Stimulated activated CD4-positive, alpha-beta T cell treated with anti-CD3 and anti-CD28 coated beads, Interleukin-15, amount 100 ng/mL, for 1 hour (primary cell): ENCODE measurements at places on chromosomes 12 and 14.
A peak's percentile ranks its signal among the peaks of the same experiment; 100 is the strongest.

DNA sequence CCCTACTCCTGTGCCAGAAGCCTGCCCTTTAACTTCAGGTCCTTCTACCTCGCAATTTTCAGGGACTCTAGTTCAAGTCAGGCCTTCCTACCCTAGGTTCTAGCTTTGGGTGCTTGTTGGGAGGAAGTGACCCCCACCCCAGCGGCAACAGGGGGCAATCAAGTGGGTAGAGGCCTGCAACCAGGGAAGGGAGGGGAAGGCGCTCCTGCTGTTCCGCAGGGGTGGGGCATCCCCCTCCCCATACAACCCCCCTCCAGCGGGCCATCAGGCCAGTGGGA lies 204 bp upstream of the PRPH start:
- no peak for DNase-seq

GRCh38 chr12:65878540-65878939 lies 54.3 kb downstream of the HMGA2 start:
- DNase-seq: no peak

- no peak for DNase-seq
Observed at GRCh38 chr12:118840399-118840798, 140.9 kb upstream of the SRRM4 start.

GRCh38 chr12:120039711-120040110 lies 50.7 kb downstream of the BICDL1 start:
- DNase-seq: no peak

GRCh38 chr12:49330631-49331379 lies 6.2 kb downstream of the C1QL4 start:
- no peak for DNase-seq

- peak; percentile 31 for DNase-seq
Observed at GRCh38 chr12:2783936-2784600, 10.7 kb upstream of the FKBP4 start.

GRCh38 chr12:77847680-77848431 lies 17.2 kb downstream of the NAV3 start:
- DNase-seq: no peak

DNA sequence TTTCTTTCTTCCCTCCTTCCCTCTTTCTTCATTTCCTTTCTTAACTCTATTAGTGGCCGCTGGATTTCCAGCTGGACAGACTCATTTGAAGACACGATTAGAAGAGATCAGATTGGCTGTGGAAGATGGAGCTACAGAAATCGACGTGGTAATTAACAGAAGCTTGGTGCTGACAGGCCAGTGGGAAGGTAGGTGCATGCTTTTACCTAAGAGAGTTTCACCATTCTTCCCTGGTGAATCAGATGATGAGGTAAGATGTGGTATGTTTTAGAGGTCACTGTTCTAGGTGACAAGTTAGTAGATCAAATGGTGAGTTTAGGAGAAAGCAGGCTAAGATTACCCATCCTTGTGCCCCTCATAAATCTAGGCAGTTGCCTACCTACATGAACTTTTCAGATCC lies 51.6 kb downstream of the DERA start:
- no peak for DNase-seq

- peak; percentile 32 for DNase-seq
Observed at GRCh38 chr12:121534495-121535148, 46.2 kb downstream of the KDM2B start.

- DNase-seq: no peak
Observed at GRCh38 chr14:95305145-95305544, 14.6 kb downstream of the CLMN start.

DNA sequence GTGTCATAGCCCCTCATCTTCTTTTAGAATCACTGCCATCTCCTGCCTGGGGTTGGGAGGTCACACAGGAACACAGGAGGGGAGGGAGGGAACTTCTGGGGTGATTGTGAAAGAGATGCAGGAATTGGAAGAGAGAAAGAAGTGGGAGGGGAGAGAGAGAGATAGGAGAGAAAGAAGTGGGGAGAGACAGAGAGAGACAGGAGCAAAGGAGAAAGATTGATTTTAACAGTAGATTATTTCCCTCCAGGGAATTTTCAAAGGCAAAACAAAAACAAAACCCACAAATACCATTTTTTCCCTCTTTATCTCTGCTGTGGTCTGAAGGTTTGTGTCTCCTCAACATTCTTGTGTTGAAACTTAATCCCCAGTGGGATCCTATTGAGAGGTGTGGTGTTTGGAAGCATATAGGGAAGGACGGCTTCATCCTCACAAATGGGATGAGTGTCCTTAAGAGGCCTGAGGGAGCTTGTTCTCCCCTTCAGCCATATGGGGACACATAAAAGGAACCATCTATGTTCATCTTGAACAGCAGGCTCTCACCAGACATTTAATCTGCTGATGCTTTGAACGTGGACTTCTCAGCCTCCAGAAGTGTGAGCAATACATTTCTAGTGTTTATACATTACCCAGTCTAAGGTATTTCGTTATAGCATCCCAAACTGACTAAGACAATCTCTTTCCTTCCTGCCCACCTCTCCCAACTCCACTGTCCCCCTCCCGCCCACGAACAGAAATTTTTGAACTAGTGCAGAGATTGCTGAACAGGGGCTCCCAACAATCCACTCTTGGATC lies 134.9 kb upstream of the MAX start:
- DNase-seq: no peak

GRCh38 chr12:121050725-121051124 lies 11.7 kb upstream of the OASL start:
- no peak for DNase-seq

DNA sequence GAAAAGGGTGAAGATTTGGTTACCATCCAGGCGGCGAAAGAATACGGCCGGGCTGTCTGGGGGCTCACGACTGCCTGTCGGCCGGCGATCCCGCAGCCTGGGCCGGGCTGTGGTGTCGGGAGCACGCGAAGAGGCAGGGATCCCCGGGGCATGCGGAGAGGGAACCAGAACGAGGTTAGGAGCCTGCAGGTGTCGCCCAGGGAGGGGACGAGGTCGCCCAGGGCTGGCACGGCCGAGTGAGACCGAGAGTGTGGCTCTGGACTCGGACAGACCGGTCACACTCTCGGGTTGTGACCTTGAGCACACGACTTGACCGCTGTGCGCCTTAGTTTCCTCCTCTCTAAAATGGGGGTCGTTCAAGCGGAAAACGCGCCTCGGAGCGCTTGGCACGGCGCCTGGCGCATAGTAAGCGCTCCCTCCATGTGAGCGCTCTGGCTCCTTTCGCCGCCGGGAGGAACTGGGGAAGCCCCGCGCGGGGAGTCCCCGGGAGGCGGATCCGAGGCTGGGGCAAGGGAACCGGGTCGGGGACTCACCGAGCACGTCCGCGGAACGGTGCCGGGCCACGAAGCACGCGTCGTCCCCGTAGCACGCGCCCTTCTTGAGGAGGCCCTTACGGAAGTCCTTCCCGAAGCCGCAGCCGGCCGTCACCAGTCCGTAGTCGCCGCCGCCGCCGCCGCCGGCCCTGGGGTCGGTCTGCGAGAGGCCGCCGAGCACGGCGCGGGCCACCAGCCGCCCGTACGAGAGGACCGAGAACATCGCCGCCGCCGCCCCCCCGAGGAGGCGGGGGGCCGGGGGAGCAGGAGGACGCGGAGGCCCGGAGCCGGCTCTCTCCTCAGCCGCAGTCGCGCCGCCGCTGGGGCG lies 612 bp downstream of the PPTC7 start:
- peak; percentile 63 for DNase-seq

- DNase-seq: no peak
Observed at GRCh38 chr14:105445290-105445689, 25.7 kb downstream of the MTA1 start.

DNA sequence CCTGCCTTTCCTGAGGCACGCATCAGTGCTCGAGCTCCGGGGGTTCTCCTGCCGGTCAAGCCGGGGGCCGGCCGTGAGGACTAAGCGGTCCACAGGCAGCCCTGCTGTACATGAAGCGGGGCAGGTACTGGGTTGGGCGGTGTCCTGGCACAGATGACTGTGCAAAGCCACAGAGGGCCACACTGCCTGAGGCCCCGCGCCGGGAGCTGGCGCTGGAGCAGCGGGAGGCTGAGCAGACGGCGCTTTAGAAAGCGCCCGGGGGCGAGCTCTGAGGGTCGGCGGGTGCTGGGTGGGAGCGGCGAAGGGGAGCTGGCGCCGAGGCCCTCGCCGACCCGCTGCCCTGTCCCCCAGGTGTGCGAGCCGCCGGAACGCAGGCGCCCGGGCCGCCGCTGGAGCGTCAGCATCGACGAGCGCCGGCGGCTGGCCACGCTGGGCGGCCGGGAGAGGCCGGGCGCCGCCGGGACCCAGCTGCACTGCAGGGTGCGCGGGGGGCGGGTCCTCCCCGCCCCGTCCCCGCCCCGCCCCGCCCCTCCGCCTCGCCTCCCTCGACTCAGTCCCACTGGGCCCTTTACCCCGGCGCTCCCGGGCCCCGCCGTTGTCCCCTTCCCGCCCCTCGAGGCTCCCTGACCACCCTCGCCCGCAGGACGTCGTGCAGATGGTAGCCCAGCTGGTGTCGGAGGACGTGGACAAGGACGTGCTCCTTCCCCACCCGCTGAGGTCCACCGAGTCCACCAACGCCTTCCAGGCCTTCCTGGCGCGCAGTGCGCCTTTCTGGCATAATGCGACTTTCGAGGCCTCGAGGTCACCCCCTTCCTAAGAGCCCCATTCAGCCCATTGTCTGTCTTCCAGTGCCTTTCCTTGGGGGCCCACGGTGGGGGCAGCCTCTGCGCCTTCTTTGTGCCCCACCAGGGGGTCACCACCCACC lies 8.3 kb upstream of the MTA1 start:
- DNase-seq: peak; percentile 21

DNA sequence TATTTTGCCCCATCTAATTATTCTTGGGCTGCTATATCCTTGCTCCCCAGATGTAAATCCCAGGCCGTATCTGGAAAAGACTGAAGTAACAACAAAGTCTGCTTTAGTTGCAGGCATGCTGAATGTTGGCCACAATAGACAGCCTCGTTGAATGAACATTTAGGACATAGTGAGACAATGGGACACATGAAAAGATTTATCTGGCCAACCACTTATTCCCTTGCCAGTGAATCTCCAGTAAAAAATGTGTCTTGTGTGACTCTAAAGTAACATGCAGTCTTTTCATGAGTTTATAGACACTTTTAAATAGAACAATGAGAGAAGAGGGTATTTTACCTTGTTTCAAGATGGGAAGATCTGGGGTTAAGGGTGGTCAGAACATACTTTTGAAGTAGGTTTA lies 60.2 kb upstream of the STXBP6 start:
- no peak for DNase-seq

DNA sequence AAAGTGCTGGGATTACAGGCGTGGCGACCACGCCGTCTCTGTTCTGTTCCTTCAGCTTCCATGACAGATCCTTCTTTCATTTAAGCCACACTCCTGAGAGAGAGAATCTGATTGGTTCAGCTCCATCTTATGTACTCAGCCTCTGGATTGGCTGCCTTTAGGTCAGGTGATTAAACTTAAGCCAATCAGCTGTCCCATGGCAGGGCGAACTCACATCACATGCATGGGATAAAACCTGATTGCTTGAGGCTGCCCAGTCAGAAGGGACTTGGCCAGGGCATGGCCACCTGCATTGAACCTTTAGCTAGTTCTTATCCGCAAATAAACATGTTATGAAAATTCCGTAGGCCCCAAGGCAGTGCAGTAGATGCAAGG lies 274.2 kb downstream of the SUDS3 start:
- DNase-seq: no peak

- no peak for DNase-seq
Observed at GRCh38 chr12:88339254-88339949, 197.3 kb downstream of the TMTC3 start.

GRCh38 chr14:28745176-28745575 lies 21.4 kb upstream of the FOXG1 start:
- DNase-seq: no peak

DNA sequence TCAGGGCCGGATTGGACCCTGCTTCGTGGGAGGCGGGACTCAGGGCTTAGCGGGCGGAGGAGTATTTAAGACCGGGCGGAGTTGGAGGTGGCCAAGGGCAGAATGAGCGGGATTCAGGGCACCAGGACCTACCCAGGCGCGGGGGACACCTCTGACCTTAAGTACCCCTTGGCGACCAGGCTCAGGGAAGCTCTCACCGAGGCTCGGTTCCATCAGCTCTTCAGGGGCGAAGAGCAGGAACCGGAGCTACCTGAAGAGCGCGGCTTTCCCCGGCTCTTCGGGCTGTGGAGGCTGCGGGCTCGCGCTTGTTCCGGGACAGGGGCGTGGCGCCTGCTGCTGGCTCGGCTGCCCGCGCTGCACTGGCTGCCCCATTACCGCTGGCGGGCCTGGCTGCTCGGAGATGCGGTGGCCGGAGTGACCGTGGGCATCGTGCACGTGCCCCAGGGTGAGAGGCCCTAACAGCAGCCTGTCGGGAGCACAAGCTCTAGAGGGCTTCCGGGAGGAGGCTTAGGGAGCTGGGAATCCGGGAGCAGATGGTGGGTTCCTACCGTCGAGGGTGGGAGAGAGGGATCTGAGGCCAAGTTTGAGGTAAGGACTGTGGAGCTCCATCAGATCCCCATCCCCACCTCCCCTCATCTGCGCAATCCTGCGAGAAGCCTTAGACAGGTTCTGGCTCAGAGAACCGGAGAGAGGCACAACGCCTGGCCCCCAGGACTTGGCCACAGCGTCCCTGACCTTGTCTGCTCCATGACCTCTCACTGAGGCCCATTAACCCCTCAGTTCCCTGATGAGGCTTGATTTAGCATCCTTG lies 8.4 kb downstream of the ARHGEF25 start:
- no peak for DNase-seq

GRCh38 chr14:94364037-94364436 lies 24.4 kb downstream of the SERPINA1 start:
- no peak for DNase-seq

DNA sequence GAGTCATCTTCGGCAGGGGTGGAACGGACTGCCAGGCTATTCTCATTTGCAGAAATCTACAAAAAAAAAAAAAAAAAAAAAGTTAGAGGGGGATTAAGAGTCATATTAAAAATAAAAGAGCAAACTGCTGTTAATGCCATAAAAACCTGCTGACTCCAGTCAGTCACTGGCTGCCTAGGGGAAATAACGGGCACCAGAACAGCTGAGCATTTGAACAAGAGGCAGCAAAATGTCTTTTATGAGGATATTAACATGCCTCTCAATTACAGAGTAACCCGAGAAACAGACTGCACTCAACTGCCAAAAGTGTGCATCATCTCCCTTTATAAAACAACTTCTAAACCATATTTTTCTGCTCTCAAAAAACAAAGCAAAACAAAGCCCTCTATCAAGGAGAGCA lies 28.7 kb upstream of the CERS5 start:
- DNase-seq: no peak

DNA sequence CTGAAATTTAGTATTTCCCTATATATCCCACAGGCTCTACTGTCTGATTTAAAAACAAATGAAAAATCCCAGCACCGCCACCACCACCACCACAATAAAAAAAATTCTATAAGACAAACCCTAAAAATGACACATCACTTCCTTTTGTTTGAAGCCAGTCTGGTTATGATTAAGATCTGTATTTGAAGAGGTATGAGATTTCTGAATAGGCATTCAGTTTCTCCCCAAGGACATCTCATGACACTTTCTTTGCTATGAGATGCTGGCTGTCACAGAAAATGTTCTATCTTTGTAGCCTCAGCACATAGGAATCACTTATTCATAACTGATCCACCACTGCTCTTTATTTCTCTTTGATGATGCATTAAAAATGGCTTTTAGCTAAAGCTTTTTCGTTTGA lies 1071.0 kb downstream of the SLC6A15 start:
- no peak for DNase-seq

- DNase-seq: no peak
Observed at GRCh38 chr12:14399871-14400270, 34.4 kb downstream of the ATF7IP start.
